ENCODE measurements at places on chromosomes 4 and X.
A peak's percentile ranks its signal among the peaks of the same experiment; 100 is the strongest.

DNA sequence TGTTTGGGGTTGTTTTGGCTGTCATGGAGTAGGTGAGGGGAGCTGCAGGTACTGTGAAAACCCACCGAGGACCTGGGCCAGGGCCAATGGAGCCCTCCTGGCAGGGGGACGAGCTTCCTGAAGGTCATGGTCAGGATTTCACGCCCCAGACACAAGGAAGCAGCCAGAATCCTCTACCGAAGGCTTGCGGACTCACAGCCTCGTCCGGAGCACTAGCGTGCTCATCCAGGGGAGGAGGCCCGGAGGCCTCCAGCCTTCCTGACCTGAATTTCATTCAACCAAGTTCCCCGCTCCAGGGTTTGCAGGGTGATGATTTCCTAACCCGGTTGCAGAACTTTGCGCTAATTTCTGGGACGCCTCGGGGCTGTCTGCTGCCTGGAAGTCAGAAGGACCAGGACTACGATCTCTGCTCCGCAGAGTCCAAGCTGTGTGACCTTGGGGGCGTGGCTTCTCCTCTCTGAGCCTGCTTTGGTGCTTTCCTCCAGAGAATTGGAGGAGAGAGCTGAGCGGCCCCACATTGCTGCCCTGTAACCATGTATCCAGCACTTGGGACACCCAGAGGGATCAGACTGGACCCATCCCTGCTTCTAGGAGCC, 56.2 kb upstream of the ADRA2C start:
- DNase-seq = no peak

- no peak for DNase-seq
Measured at GRCh38 chr4:71377561-71377960, 38.7 kb downstream of the SLC4A4 start.

DNA sequence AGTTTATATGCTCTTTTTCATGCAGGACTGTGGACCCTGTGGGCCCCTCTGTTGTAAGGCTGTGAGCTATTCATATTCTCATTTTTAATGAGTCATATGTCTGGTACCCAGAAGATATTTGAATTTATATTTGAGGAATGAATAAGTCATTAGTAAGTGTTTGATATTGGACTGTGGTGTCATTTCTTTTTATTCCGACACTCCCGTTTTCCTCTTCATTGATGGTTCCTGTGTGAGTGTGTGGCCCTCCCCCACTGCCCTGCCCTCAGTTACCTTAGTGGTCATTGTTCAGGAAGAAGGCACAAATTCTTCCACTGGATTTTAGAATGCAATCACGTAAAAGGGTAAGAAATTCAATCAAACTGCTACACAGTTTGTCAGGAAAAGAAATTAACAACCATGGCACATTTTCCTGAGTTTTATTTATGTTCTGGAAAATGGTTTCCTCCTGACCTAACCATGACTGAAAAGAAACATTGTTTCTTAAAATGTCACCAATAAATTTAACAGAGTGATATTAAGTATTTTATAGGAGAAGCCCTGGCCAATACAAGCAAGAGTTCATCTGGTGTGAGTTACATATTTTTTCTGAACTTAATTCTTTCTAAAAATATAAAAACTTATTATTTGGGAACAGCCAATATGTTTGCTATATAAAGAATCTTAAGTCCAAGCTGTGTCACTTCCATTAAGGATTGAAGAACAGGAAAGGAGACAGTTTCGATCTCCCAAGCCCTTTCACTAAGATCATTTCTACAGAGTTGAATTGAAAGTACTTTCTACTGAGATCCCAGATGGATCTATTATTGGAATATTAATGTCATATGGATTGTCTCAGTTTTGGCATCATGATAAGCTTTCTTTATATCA, 370.5 kb upstream of the ANXA10 start:
- no peak for DNase-seq

DNA sequence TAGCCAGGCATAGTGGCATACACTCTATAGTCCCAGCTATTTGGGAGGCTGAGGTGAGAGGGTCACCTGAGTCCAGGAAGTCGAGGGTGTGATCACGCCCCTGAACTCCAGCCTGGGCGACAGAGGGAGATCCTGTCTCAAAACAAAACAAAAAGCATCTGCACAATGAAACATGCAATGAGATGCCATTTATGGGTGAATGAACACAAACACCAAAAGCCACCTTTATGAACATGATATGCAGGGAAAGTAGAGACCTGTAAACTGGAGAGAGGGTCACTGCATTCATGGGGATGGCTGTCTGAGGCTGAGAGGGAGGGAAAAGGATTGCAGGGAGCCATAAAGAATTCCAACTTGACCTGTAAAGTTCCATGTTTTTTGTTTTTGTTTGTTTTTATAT, 70.7 kb downstream of the EVC start:
- DNase-seq = no peak

GRCh38 chr4:94253036-94253435, 45.4 kb downstream of the SMARCAD1 start:
- DNase-seq = peak; percentile 19

DNA sequence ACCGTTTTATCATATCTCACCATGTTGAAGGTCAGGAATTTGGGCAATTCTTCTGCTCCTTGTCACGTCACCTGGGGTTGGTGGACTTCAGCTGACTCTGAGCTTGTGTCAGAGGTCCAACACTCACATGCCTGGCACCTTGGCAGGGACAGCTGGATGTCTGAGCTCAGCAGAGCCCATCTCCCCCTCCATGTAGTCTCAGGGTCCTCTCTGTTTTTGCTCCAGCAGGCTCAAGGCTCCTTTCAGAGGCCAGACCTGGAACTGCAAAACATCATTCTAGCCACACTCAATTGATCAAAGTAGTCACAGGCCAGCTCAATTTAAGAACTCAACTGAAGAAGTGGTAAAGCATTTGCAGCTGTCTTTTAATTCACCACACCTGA, 45.4 kb downstream of the EDNRA start:
- no peak for DNase-seq

- peak; percentile 95 for DNase-seq
Measured at GRCh38 chr4:74364652-74365491, at the start of gene EREG. TSS of gene EREG (plus strand) at chr4:74365145. CDS start at chr4:74365309, 164 bp downstream.

- DNase-seq = peak; percentile 19
Measured at GRCh38 chr4:183249854-183250253, 70.2 kb downstream of the CLDN22 start.

GRCh38 chrX:13005661-13006473, 31.0 kb downstream of the TMSB4X start:
- DNase-seq = peak; percentile 17

- DNase-seq = no peak
Measured at GRCh38 chr4:117533501-117533900, 448.1 kb upstream of the TRAM1L1 start.

DNA sequence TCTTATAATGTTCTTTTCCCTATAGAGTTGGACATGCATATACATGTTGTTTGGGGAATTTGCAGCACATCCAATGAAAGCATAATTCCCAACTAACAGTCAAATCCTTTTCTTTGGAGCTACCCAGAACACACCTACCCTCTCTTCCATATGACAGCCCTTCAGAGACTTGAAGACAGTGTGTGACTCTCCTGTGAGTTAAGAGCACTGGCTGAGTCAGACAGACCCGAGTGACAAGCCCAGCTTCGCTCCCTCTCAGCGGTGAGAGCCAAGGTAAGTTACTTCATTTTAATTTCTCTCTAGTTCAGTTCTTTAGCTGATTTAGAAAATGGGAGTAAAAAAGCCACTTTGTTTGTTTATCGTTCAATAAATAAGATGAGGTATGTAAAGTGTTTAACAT, 86.3 kb downstream of the RTL9 start:
- DNase-seq = no peak

- DNase-seq = no peak
Measured at GRCh38 chrX:119497185-119497584, 28.9 kb downstream of the SLC25A5 start.

- peak; percentile 1 for DNase-seq
Measured at GRCh38 chrX:50779694-50780093, 34.3 kb downstream of the SHROOM4 start.

- no peak for DNase-seq
Measured at GRCh38 chr4:125016892-125017299, 297.9 kb upstream of the FAT4 start.

DNA sequence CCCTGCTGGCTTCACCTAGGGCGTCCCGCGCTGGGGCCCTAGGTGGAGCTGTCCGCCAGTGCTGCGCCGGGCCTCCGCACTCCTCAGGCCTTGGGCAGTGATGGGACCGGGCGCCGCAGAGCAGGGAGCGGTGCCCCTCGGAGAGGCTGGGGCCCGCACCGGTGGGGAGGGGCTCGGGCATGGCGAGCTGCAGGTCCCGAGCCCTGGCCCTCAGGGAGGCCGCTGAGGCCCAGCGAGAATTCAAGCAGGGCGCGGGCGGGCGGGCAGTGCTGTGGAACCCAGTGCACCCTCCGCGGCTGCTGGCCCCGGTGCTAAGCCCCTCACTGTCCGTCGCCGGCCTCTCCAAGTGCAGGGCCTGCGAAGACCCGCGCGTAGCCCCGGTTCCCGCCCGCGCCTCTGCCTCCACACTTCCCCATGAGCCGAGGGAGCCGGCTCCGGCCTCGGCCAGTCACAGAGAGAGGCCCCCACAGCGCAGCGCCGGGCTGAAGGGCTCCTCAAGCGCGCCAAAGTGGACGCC, 565.1 kb upstream of the NDST4 start:
- no peak for DNase-seq

DNA sequence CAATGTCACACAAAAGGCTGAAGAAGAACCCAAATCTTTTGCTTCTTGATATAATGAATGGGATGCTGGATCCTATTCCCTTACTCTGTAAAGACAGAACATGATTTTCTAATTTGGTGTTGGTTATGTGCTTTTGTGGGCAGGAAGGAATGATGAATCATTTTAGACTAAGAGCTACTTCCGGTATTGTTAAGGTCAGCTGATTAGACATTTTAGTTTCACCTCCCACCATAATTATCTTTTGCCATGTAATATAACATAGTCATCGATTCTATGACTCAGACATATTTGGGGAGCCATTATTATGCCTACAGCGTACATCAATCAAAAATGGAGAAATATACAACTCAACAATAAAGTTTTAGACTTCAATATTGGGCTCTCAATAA, 265.3 kb downstream of the ZNF674 start:
- DNase-seq = peak; percentile 74

GRCh38 chr4:141058591-141059512, 74.4 kb downstream of the RNF150 start:
- no peak for DNase-seq

DNA sequence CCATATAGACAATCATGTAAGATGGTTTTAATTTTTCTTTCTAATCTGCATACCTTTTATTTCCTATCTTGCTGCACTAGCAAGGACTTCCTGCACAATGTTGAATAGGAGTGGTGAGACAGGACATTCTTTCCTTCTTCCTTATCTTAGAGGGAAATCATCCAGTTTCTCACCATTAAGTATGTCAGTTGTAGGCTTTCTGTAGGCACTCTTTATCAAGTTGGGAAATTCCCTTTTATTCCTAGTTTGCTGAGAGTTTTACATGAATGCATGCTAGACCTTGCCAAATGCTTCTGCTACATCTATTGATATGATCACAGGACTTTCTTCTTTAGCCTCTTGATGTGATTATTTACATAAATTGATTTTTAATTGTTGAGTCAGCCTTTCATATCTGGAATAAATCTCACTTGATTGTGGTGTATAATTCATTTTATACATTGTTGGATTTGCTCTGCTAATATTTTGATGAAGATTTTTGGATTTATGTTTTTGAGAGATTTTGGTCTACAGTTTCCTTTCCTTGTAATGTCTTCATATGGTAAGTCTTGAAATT, 23.8 kb downstream of the RNF175 start:
- peak; percentile 79 for DNase-seq

GRCh38 chr4:173272996-173273395, 61.2 kb downstream of the HMGB2 start:
- peak; percentile 14 for DNase-seq

GRCh38 chr4:3285558-3286334, 7.1 kb upstream of the RGS12 start:
- peak; percentile 90 for DNase-seq

DNA sequence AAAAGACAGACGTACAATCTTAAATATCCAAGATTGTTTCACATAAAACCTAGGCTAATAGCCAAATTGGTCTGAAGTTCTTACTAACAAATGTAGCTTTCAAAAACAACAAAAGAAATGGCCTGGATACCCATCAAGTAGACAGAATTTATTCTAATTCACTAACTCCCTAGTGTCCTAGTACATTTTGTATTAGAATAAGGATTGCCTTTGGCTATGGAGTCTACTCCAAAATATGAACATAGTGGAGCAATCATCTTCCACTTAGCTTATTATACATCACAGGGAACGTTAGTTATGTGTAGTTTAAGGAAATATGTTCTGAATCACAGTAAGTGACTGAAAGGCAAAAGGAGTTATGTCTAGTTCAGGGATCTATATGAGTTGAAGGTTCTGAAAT, 81.7 kb downstream of the MAPK10 start:
- no peak for DNase-seq

GRCh38 chrX:1500701-1501624, 36.0 kb downstream of the P2RY8 start:
- peak; percentile 83 for DNase-seq

DNA sequence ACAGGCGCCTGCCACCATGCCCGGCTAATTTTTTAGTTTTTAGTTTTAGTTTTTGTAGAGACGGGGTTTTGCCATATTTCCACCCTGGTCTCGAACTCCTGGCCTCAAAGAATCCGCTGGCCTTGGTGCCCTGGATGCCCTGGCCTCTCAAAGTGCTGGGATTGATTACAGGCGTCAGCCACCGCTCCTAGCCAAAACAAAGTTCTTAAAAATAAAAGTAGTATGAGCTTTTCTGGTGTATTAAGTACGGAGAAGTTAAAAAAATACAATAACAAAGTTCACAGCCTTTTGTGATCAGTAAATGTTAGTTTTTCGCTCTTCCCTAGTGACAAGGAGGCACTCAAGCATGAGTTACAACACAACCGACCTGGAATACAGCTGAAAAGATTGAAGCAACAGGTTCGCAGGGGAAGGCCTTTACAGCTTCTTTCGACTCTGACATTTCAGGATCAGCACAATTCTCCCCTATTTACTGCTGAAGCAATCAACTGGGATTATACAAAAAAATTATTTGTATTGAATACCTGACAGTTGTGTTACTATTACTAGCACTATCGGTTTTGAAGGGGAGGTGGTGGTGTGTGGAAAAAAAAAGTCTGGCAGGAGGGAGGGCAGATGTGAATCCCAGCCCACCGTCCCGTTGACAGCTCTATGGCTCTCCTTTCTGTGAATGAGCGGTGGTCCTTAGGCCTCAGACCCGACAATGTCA, 893 bp upstream of the METAP1 start:
- DNase-seq = no peak

DNA sequence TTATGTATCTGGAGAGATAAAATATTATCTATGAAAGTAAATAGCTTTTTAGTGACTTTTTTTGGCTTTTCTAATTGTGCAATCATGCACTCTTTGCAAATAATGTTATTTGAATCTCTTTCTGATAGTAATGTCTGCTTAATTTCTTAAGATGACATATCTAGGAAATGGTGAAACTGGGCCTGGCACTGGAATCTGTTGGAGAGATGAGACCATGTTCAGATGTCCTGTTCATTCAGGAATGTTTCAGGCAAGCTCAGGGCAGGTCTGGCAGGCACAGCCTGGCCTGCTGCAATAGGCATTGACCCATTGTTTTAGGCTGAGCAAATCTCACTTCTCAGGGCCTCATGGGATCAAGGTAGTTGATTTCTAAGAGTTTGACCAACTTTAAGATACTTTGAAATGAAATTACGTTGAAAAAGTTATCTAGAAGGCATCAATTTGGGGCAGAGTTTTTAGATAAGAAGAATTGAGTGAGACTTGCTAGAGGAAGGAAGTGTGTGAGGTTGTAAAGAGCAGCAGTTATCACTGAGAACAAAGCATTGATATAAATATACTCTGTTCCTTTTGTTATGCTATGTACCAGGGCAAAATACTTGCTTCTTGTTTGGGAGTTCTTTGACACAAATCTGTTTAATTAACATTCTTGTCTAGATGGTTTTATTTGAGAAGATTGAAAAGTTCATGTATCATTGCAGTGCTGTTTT, 133.0 kb upstream of the LEF1 start:
- DNase-seq = no peak
